ENCODE measurements at places on chromosomes 4 and X. TPM values are rescaled to one million over a fixed set of nuclear protein-coding genes. Genes with fewer than 3 reads are reported as not detected.

DNA sequence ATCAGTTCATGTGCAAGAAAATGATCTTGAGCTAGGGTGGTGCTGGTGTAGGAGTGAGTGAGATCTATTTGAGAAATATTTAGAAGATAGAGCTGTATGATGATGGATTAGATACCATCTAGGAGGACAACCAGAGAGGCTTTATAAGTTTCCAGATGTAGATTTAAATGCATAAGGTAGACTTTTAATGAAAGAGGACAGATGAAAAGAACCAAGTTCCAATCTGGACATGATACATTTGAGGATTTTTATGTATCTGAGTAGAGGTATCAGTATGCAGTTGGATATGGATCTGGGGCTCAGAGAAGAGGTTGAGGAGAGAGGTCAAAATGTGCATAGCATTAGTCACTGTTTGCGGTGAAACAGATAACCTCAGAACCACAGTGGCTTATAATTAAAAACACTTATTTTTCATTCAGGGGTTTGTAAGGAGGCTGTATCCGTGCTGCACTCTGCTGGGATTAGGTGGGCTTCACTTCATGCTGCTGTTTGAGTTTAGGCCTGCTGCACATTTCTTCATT lies 348.7 kb downstream of the BMPR1B start:
- H3K27ac ChIP-seq, result no peak overlapping the region
- H3K27me3 ChIP-seq, result no peaks in the 10 kb centered on the region
- no peaks in the 10 kb centered on the region for H3K36me3 ChIP-seq
- no peaks in the 10 kb centered on the region for H3K4me1 ChIP-seq

DNA sequence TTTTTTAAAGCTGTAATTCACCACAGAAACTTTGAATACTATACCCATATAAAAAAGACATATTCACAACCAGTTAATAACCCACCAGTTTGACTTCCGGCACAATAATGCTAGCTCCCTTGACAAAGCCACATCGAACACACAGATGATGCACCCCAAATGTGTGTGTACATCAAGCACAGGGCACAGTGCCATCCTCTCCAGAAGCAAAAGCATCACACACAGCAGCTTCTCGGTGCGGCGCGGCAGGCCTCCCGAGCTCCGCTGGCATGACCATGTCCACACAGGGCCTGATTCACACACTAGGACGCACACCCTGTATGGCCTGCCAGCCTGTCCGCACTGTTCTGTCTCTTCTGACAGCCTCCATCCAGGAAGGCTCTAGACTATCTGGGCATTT lies 88.0 kb downstream of the LEF1 start:
- H3K27me3 ChIP-seq, result no peaks in the 10 kb centered on the region
- no peak overlapping the region for H3K27ac ChIP-seq
- no peak overlapping the region for H3K4me3 ChIP-seq
- H3K36me3 ChIP-seq, result no peaks in the 10 kb centered on the region
- DNase-seq, result no peak
- H3K4me1 ChIP-seq, result no peaks in the 10 kb centered on the region

DNA sequence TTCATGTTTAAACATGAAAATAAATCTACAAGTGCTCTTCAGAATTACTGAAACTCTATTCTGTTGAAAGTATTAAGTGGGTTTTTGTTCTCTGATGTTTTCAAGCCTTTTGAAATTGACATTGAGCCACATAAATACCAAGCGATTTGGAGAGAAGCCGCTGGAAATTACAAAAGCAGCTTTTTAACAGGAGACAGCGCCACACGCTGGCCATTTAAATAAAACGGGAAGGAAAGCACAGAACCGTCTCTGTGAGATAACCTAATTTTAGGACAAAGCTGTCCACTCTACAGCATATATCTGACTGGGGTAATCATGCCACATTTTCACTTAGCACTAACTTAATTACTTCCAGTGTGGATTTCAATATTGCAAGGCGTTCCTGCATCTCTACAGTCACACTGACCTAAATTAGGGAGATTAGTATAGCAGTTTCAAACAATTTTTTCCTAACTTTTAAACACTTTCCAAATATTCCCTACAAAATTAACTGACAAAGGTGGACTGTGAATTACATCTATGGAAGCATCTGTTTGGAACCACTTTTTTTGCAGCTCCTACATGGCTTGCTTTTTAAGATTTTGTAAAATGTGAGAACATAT lies 6.8 kb upstream of the ANOS1 start:
- no peak for DNase-seq
- no peaks in the 10 kb centered on the region for H3K27me3 ChIP-seq
- no peak overlapping the region for H3K27ac ChIP-seq
- H3K4me3 ChIP-seq, result no peak overlapping the region

Gene CYLC1
- total RNA-seq, result not detected

Gene SLC9B1
- 0.49 TPM for total RNA-seq

GRCh38 chr4:158282252-158282651 lies 72.0 kb downstream of the TMEM144 start:
- H3K27ac ChIP-seq, result no peak overlapping the region
- no peaks in the 10 kb centered on the region for H3K4me1 ChIP-seq
- no peaks in the 10 kb centered on the region for H3K36me3 ChIP-seq
- no peak for DNase-seq
- no peaks in the 10 kb centered on the region for H3K27me3 ChIP-seq
- H3K4me3 ChIP-seq, result no peak overlapping the region

DNA sequence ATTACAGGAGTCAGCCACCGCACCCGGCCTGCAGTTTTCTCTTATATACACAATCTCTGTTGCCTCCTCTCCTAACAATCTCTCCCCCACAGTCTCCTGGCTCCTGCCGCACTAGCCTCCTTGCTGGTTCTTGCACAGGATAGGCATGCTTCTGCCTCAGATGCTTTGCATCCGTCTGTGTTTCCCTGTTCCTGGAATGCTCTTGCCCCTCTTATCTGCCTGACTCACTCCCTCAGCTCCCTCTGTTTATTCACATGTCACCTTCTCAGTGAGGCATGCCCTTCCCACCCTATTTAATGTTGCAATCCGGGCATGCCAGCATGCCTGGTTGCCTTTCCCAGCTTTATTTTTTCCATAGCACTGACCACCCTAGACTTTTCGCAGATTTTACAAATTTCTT lies 161.9 kb downstream of the PHF8 start:
- H3K27me3 ChIP-seq, result no peaks in the 10 kb centered on the region
- H3K36me3 ChIP-seq, result no peaks in the 10 kb centered on the region
- no peak overlapping the region for H3K4me3 ChIP-seq
- no peaks in the 10 kb centered on the region for H3K4me1 ChIP-seq
- no peak for DNase-seq

GRCh38 chr4:7759216-7759615 lies 180.4 kb downstream of the AFAP1 start:
- DNase-seq, result no peak
- no peaks in the 10 kb centered on the region for H3K36me3 ChIP-seq
- H3K27ac ChIP-seq, result no peak overlapping the region
- H3K27me3 ChIP-seq, result peaks cover 3% of the 10 kb centered on the region
- peaks cover 22% of the 10 kb centered on the region for H3K4me1 ChIP-seq
- H3K4me3 ChIP-seq, result no peak overlapping the region

- no peaks in the 10 kb centered on the region for H3K36me3 ChIP-seq
- no peaks in the 10 kb centered on the region for H3K27me3 ChIP-seq
- no peak for DNase-seq
- H3K27ac ChIP-seq, result no peak overlapping the region
- H3K4me1 ChIP-seq, result no peaks in the 10 kb centered on the region
- no peak overlapping the region for H3K4me3 ChIP-seq
Observed at GRCh38 chrX:115539841-115540240, 21.1 kb upstream of the PLS3 start.

Gene PCSK1N
- total RNA-seq, result 2.3 TPM

DNA sequence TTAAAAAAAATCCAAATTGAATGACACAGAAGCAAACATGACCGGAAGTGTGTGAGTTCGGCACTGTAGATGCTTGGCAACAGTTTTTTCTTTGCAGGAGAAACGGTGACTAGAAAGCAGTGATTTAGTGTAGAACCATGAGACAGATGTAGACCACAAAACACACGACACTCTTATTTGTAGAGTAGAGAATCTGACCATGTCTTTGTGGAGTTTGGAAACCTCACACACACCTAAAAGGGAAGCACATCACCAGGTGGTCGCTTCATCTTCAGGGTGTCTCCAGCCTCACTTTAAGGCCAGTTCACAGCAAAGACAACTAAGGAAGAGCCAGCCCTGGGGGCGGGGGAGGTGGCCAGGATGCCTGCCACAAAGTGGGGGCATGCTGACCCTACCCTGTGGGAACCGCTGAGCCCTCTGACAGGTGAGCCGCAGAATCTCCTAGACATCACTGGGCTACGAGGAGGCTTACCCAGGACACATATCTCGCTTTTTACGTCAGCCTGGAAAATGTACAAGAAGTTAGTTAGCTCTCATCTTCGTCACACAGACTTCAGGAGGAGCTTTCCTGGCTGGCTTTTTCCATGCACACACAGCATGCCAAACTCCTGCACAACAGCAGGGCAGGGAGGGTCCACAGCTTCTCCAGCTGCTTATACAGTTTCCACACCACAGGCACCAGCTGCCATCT lies 64.4 kb upstream of the PDLIM3 start:
- peaks cover 14% of the 10 kb centered on the region for H3K4me1 ChIP-seq
- no peaks in the 10 kb centered on the region for H3K36me3 ChIP-seq
- no peak for DNase-seq
- peak overlapping the region; percentile 17 for H3K27ac ChIP-seq
- H3K4me3 ChIP-seq, result no peak overlapping the region

Gene SLC6A14
- 8.9 TPM for total RNA-seq

All from esophagus squamous epithelium (tissue), 5 donors.